ENCODE measurements at places on chromosomes 5 and 9.

DNA sequence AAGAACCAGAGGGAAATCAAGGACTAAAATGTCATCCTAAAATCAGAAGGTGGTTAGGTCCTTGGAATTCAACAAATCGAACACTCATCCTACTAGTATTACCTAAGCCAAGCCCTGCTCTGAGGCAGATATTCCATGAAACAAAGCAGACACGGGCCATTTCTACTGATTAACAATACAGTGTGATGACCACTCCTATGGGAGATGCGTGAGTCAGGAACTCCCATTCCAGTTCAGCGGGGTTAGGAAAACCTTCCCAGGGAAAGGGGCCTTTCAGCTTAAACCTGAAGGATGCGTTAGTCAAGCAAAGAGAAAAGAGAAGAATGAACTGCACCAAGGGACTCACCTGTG is 117.8 kb upstream of the LHFPL2 start:
- DNase-seq = no peak

DNA sequence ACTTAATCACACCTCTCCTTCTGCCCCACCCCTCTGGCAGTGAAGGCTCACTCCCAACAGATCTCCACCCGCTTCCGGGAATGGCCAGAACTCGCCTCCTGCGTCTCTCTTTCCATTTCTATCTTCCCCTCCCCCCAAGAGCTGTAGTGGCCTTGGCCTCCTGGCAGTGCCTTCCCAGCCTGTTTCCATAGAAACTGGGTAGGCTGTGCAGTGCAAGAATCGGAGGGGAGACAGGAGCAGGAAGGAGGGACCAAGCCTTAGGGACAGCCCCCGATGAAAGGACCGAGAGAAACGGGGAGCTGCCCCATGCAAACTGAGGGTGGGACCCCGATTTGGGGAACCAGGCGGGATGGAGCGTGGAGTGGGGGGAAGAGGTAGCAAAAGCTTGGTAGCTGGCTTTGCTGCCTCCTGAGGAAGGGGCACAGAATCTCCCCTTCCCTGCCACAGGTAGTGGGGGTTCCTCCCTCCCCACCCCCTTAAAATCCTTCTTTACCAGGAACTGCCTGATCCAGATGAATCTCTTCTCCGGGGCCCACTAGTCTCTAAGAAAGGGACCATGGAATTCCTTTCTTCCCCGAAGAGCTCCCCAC is 4.5 kb upstream of the PCDH1 start:
- no peak for DNase-seq

GRCh38 chr5:118692811-118693342 is 295.5 kb downstream of the DTWD2 start:
- no peak for DNase-seq

- DNase-seq = no peak
Observed at GRCh38 chr9:18023332-18023731, 444.5 kb downstream of the SH3GL2 start.

DNA sequence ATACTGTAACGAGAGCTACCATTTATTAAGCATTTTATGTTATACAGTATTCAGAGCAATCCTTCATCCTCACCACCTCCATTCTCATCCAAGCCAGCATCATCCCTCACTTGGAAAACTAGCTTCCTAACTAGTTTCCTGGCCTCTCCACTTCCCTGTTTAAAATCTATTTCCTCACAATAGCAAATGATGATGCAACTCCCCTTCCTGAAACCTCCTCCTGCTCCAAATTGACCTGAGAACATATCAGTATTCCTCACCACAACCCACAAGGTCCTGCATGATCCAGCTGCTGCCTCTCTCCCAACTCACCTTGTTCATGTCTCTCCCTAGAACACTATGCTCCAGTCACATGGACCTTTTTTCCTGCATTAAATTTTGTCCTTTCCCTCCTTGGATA is 4.3 kb upstream of the SLC36A2 start:
- DNase-seq = no peak

DNA sequence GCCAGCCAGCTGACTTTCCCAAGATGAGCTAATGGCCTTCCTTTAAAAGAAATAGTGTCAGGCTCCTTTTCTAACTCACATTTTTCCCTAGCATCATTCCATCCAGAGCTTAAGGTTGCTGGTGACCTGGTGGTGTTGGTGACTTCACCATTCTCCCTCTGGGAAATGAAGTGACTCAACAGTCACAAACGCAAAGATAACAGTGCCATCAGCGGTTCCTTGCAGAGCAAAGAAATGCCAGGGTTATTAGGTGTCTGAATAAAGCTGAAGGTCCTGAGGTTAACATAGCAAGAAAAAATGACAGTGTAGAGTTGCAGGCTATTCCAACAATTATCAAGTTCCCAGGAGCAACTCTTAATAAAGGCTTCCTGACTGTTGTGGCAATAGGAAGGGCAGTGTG is 111.8 kb upstream of the SLC44A1 start:
- DNase-seq = no peak

GRCh38 chr9:94082553-94082952 is 1.7 kb upstream of the PTPDC1 start:
- no peak for DNase-seq

- DNase-seq = no peak
Observed at GRCh38 chr5:132364319-132364718, 5.2 kb upstream of the SLC22A5 start.

- no peak for DNase-seq
Observed at GRCh38 chr9:34686231-34686630, 4.8 kb downstream of the CCL19 start.

DNA sequence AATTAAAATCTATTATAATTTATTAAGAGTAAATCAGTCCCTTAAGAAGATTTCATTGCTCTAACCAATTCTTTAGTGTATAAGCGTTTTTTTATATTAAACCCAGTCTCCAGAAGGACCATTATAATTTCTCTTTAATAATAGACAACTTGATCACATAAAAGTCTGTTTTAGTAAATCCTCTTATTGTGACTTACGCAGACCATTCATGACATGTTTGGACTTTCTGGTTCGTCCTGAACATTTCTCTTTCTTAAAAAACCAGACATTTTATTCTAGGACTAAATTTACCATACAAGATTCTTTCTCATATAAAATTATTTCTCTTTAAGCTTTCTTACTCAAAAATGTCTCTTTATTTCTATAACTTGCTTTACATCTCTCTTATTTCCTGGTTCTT is 196.2 kb upstream of the RAI14 start:
- no peak for DNase-seq

GRCh38 chr9:38134611-38135237 is 65.7 kb upstream of the SHB start:
- no peak for DNase-seq

DNA sequence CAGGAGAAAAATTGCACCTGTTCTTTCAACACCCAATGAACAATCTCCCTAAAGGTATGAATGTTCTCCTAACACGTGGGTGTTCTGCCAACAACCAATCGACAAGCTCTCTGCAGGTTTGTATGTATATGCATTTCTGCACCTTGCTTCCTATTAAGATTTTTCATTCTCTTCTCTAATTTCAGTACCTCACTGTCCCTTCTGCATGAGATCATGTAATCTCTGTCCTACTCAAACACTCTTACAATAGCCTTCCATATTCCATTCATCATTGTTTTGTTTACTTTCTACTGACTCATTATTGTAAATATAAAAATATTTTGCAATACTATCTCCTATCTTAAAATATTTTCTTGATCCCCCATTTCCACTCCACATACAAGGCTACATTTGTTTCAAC is 382.0 kb downstream of the CDH12 start:
- no peak for DNase-seq

DNA sequence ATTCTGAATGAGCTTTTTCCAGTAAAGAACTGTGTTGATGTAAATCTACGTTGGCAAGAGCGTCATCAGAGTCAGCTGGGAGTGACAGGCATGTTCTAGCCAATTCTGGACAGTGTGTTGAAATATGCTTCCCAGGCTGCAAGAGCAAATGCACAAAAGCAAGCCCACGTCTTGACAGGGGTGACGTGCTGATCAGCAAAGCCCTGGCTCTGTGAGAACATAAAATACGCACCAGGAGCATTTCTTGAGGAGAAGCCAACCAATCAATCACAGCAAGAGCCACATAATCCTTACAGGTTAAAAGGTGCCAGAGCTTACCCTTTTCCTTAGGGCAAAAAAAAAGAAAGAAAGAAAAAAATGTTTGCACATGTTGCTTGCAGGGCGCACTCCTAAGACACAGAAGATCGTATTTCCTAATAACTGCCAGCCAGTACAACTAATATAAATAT is 148.1 kb downstream of the PDE4D start:
- no peak for DNase-seq

- DNase-seq = no peak
Observed at GRCh38 chr5:68648944-68649857, 433.6 kb downstream of the PIK3R1 start.

- DNase-seq = peak; percentile 60
Observed at GRCh38 chr9:112334432-112334841, 1.0 kb upstream of the PTBP3 start.

GRCh38 chr5:158769079-158769478 is 330.6 kb downstream of the EBF1 start:
- no peak for DNase-seq

DNA sequence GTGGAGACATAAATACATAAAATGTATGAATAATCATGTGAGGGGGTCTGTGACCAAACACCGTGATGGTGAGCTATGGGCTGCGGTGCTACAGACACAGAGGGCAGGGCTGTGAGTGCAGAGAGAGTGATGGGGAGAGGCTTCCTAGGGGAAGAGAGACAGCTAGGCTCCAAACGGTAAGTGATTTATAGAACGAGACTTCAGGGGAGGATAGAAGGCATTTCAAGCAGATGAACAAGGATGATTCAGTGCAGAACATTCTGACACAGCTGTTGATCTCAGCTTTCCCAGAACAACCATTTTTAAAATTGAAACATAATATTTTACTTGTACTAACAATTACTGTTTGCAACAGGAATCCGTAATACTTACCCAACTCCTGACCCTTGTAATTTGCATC is 100.7 kb downstream of the GAS1 start:
- DNase-seq = no peak

DNA sequence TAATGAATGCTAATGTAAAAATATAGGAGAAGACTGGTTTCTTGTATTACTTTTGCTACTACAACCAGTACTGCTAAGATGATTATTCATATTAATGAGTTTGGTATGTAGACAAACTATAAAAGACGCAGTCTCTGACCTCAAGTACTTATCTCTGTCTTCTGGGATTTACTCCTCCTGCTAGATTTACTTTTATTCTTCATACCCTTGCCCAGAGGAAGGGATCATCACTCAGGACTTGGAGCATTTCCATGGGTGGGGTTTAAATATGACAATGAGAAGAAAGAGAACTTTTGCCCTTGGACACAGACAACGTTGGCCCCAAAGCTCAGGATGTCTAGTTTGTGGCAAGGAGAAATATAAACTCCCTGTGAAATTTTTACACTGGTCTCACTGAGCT is 126.1 kb downstream of the BNC2 start:
- DNase-seq = no peak

- no peak for DNase-seq
Observed at GRCh38 chr5:123928401-123928800, 416.4 kb downstream of the CSNK1G3 start.

DNA sequence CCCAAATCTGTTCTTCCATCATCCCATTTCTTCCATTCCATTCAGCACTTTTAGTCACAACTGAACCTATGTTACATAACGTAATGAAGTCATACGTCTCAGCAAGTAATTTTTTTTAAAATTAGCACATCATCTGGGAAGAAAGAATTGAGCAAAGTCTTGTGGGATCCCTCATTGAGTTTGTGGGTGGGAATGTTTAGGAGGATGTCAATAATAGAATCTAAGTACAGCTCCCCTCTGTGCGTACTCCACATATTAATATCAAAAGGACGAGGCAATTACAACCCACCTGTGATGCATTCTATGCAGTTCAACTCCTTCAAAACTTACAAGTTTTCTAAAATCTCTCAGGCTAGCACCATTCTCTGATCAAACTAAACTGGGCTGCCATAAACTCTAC is 526.3 kb downstream of the AGTPBP1 start:
- no peak for DNase-seq

DNA sequence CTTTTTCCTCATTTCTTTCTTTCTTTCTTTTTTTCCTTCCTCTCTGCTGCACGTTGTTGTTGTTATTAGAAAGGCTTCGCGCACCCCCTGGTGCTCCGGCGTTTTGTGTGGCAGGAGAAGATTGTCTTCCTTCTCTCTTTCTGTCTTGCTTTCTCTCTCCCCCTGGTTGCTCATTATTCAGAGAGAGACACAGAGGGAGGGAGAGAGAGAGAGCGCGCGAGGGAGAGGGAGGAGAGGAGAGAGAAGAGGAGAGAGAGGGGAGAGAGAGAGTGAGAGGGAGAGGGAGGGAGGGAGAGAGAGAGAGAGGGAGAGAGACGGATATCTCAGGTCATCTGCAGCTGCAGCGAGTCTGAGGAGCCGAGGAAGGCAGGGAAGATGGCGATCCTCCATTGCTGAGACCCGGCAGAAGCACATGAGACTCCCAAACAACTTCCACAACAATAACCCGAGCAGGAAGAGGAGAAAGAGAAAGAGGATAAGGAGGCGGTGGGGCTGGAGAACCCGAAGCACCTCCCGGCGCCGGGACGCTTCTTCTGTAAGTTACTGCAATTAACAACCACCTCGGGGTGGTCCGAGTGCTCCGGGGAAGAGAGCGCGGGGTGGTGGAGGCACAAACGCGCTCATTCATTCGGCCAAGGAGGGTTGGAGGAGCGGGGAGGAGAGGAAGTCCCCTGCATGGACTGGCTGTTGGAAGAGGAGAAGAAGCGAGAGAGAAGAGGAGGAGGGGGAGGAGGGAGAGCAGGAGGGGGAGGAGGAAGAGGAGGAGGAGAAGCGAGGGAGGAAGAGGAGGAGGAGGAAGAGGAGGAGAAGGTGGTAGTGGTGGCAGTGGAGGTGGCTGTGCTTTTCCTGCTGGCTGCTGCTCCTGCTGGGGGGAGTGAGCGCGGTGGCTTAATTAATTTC is at the start of gene ZNF462:
Gene ZNF462, plus strand, starts transcription at position 346 of the 900 bp plus-strand sequence. CDS start 60,218 bp downstream, outside the sequence.
- no peak for DNase-seq

DNA sequence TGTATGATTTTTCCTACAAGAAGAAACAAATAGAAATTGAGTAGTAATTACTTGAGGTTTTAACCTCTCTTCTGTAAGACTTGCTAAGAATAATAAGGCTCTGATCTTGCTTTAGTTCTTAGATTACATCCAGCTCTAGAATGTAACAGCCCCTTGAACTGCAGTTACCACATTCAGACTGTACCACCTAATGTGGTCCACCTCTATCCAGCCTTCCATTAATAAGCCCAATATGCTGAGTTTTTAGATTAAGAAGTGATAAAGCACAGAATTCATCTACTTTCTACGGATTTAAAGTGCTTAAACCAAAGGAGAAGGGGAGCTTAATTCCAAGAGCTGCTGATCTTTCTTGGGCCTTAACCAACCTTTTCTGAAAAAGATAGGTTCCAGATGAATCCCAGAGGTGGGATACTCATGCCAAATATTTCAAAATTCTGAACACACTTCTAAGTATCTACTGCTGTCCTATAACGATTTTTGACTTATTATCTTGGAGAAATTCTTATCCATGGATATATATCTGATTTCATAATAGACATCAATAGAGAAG is 131.5 kb downstream of the ZNF608 start:
- no peak for DNase-seq

- no peak for DNase-seq
Observed at GRCh38 chr9:130606887-130607600, 27.7 kb downstream of the FUBP3 start.
